ENCODE measurements at places on chromosomes 2 and 18.

DNA sequence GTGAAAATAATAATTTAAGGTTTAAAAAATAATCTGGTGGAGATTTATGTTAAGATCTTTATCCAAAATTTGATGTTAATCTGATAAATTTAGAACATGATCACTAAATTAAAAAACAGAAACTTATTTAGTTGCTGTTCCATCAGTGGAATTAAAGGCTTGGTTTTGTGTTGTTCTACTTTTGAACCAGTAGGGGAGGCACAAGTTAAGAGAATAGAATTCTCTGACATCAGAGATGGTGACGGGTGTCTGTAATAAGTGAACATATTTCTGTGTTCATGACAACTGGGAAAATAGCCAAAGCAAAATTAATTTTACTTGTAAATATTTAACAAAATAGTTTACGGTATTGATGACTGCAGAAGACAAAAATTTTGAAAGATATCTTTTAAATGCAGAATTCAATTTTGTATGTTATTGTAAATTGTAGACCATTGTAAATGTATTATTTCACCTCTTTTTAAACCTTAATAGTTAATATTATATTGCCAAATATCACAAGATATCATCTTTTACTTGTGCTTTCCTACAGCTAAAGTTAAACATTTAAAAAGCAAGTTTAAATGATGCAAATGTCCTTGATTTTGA is 106.0 kb downstream of the UBR3 start:
- DNase-seq = no peak

DNA sequence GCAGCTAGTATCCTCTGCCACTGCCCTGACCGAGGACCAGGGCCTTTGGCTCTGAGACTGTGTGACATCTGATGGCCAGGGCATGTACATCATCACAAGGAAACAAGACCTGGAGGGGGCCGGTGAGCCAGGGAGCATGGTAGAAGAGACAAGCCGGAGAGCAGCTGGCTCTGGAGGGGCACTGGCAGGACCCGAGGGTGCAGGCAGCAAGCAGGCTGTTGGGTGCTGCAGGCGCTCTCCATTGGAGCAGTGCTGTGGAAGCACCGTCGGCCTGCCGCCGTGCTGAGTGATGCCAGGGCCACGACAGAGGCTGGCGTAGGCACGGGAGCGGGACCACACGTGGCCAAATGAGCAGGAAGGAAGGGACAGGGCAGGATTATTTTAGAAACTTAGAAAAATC is 335.2 kb downstream of the GBX2 start:
- no peak for DNase-seq

GRCh38 chr2:105641389-105641811 is 103.3 kb upstream of the NCK2 start:
- DNase-seq = no peak

- DNase-seq = no peak
These were observed 177.5 kb downstream of the LPIN1 start for GRCh38 chr2:11923935-11924334.

- no peak for DNase-seq
These were observed 20.3 kb downstream of the LONRF2 start for GRCh38 chr2:100301881-100302584.

- no peak for DNase-seq
These were observed 5.5 kb downstream of the HOXD8 start for GRCh38 chr2:176135035-176135440.

GRCh38 chr2:225683258-225683657 is 283.7 kb downstream of the NYAP2 start:
- no peak for DNase-seq

- DNase-seq = no peak
These were observed 459.9 kb downstream of the PIK3C3 start for GRCh38 chr18:42414756-42415454.
